ENCODE measurements at places on chromosomes 13 and 19.

GRCh38 chr19:29781386-29782259 lies 30.2 kb upstream of the CCNE1 start:
- no peak for DNase-seq

DNA sequence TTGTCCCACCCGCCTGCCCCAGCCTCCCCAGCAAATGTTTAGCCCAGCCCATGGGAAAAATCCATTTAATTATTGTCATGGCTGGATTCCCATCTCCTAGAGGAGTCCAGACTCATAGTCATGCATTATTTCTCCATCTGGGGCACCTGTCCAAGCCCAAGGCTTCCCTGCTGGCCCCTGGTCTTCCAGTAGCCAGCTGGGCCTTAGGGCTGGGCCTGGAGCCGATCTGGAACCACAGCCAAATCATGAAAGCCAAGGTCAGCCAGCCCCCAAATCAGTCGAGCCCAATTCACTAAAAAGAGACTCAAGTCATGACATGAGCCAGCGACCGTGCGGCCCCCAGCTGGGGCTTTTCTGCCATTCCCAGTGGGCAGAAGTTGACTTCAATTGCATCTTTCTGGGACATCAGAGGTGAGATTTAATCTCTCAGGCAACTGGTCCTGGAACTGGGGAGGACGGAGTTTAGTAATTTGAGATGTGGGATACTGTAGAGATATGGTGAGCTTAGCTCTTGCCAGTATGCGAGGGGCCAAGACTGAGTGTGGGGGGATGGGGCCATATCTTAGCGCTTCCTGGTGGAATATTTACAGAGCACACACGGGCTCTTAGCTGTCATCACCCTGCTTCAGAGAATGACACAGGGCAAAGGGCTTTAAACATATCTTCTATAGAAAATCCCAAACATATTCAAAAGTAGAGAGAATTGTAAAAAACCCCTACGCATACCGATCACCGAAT lies 9.4 kb upstream of the PGLYRP2 start:
- DNase-seq = no peak

GRCh38 chr19:40805258-40805868 lies 6.4 kb downstream of the EGLN2 start:
- no peak for DNase-seq

DNA sequence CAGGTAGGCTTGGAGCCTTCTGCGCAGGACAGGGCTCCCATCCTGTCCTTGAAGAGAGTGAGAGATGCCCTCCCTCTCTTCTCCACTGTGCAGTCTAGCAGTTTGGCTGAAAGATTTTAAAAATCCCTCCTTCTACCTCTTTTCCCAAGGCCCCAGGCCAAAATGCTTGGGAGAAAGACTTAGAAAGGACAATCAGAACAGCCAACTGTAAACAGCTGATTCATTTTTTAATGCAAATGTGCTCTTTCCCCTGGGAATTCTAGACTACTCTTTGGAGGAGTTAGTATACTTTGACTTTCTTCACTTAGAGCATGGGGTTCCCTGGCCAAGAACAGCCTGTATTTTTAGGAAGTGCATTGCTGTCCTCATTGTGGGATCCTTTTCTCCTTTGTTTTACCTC lies 398.9 kb downstream of the GPC6 start:
- DNase-seq = no peak

- no peak for DNase-seq
Measured at GRCh38 chr19:6873708-6874431, 13.5 kb upstream of the ADGRE1 start.

GRCh38 chr13:110339263-110339662 lies 32.2 kb downstream of the COL4A2 start:
- DNase-seq = no peak

- no peak for DNase-seq
Measured at GRCh38 chr19:46394402-46394797, 19.0 kb downstream of the CCDC8 start.

DNA sequence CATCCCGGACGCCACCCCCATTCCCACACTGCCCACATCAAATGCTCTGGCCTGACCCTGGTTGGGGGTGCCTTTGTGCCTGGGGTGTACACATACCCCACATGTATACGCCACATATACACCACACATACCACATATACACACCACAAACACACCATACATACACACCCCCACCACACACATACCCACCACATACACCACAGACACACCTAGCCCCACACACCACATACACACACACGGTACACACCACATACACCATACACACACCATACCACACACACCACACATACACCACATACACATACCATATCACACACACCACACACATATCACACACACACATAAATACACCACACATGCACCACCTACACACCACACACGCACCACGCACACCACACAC lies 10.2 kb downstream of the ERFL start:
- no peak for DNase-seq

DNA sequence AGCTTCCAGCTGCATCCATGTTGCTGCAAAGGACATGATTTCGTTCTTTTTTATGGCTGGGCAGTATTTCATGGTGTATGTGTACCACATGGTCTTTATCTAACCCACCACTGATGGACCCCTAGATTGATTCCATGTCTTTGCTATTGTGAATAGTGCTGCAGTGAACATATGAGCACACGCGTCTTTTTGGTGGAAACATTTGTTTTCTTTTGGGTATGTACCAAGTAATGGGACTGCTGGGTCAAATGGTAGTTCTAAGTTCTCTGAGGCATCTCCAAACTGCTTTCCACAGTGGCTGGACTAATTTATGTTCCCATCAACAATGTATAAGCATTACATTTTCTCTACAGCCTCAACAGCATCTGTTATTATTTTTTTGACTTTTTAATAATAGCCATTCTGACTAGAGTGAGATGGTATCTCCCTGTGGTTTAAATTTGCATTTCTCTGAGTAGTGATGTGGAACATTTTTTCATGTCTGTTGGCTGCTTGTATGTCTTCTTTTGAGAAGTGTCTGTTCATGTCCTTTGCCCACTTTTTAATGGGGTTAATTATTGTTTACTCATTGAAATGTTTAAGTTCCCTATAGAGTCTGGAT lies 6.8 kb upstream of the UBE2L5 start:
- DNase-seq = no peak

Measured in NCI-H345 (cell line).